ENCODE measurements at places on chromosomes 16 and 17.

DNA sequence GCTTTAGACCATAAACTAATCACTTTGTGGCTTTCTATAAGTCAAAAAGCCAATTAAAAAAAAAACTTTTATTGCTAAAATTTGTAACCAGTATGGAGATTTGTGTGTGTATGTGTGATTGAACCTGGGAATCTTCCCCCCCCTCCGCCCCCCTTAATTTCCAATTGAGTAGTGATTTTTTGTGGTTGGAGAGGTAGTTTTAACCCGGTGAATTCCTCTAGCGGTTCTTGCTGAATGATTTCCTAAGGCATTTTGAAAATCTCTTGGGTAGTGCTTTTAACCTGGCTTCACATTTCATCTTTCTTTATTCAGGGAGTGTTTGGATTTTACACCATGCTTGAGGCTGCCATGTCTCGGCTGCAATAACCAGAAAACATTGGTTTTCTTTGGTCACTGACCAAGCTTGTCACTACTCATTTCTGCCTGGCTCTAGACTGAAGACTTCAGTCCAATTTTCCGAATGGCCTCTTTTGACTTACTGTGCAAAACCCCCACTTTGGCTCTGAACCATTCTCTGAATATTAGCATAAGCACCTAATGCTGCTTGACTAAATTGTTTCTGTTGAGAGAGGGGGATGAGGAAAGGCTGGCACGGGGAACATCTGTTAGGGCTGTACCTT, 35.6 kb downstream of the PRKCA start:
- no peak for DNase-seq

DNA sequence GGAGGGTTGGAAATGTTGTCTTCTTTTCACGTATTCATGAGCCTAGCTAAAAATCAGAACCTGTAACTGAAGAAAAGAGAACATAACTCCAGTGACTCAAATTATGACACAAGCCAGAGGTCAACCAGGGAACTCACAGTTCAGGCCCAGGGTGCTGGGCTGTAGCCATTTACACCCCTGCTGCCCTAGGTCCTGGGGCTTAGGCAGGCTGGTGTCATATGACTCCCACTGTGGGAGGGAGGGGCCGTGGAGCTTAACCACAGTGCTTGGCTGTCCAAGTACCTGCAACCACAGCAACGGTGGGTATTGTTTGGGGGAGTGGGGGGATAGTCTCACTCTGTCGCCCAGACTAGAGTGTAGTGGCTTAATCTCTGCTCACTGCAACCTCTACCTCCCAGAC, 71.1 kb upstream of the AMZ2 start:
- no peak for DNase-seq

GRCh38 chr17:76268991-76269981, 4.1 kb downstream of the UBALD2 start:
- DNase-seq: no peak

- DNase-seq: no peak
These were observed 35.7 kb upstream of the MYLK3 start for GRCh38 chr16:46783800-46784199.

GRCh38 chr16:84876873-84877606, 57.3 kb downstream of the CRISPLD2 start:
- DNase-seq: no peak

GRCh38 chr16:55479430-55480140, 587 bp downstream of the MMP2 start:
- DNase-seq: no peak

Data from WTC11 (cell line).